ENCODE measurements at places on chromosomes 6 and 20. TPM values are rescaled to one million over a fixed set of nuclear protein-coding genes. Genes with fewer than 3 reads are reported as not detected.

The RBPJL gene
- not detected for total RNA-seq

The SLC17A2 gene
- not detected for total RNA-seq

DNA sequence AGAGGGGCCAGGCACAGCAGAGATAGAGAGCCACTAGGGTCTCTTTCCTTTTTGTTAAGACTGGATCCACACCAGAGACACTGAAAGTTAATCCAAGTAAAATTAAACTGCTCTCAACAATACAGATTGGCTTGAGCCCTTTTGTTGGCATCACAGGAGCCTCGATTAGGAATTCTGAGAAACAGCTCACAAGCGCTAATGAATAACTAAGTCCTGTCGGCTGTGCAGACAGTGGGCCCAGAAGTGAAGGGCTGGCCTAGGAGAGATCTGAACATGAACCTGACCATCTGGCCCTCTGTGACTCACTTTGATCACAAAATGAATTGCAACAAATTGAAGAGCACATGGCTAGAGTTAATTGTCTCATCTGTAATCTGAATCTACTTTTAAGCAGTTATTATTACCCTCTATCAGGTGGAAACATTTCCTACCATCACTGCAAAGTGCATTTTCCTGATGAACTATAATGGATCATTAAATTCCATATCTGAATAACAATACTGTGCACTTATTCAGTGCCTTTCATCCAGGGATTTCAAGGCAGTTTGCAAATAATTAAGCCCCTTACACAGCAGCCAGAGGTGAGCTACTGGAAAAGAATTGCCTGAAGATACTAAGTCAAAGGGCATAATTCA is 3.2 kb downstream of the BACH2 start:
- DNase-seq: no peak

- no peak for DNase-seq
Observed at GRCh38 chr20:57205606-57206219, 60.7 kb downstream of the BMP7 start.

DNA sequence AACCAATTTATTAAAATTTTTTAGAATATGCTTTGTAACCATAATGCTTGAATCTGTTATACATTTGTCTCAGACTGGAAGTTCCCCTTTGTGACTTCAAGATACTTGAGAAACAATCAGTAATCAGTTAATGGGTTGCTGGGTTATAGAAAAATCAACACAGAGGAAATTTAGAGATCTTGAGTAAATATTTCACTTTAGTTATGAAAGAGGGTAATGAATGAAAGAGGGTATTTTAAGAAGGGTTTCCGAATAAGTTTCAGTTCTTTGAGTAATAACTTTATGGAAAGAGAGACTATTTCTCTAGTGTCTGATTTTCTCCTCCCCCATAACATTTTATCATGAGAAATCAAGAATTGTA is 21.4 kb downstream of the ZFAND3 start:
- no peak for DNase-seq

GRCh38 chr20:51696304-51697071 is 71.7 kb downstream of the ATP9A start:
- DNase-seq: no peak

DNA sequence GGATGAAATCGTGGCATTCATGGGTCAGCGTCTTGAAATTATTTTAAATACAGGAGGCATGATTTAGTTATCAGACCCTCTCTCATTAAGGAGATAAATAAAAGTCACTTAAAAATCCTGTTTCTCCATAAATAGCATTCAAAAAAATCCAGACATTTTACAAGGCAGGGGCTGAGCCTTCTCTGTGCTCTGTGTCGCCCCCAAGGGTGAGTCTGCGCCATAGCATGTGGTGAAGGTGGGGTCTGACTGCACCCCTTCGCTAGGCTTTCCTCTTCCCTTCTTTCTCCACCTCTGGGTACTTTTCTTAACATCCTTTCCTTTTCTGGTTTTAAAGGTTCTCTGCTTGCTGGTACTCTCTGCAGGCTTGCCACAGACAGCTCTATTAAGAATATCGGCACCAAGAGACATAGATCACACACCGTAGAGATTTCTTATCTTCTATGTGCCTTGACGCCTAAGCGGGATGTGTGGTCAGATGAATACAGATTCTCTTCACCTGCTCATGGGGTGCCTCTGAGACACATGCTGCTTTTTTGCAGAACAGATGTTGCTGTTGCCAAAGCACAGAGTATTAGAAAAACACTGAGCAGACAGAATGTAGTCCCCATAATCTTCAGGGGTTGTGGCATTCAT is 20.1 kb upstream of the FAM209A start:
- peak; percentile 28 for DNase-seq

DNA sequence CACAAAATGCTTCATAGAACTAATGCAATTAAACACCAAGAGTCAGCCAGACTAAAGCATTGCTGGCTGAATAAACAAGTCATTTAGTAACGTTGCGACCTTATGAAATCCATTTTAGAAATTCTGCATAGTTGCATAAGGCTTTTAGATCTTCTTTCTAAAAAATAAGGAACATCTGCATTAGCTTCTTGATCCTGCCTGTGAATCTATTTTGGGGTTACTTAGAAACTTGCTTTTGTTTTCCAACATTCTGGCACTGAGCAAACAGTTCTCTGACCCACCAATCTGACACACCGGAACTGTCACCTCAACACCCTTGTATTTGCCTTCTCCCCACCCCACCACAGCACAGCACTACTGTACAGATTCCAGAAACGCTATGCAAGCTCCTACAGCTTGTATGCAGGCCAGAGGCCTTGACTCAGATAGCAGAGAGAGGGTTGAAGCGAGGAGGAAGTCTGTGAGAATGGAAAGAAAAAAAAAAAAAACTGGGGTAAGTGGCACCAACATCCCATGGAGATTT is 55.0 kb downstream of the KIF13A start:
- no peak for DNase-seq

DNA sequence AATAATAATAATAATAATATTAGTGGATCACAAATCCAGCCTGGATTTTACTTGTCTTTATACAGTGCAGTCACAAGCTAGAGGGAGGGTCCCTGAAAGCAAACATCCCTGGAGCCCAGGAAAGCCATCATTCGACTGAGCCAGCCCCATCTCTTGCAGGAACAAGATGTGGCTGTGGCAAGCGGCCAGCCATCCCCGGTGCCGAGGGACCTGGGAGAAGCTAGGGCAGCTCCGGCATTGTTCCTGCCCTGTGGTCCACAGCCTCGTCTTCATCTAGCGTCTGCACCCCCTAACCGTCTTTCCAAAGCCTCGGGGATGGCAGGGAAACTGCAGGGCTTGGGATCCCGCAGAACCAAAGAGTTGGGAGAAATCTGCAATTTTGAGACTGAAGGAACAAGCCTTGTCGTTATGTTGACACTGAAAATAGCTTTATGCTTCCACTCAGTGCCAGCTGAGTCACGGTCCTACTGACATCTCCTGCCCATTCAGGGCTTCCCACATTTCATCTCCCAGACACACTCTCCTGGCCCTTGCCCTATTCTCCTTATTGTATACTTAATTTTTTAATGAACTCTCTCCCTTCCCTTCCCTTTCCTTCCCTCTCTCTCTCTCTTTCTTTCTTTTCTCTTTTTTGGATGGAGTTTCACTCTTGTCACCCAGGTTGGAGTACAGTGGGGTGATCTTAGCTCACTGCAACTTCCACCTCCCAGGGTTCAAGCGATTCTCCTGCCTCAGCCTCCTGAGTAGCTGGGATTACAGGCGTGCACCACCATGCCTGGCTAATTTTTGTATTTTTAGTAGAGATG is 62.5 kb upstream of the ZNFX1 start:
- DNase-seq: no peak

GRCh38 chr6:52317841-52318581 is 33.5 kb upstream of the MCM3 start:
- no peak for DNase-seq

The BEND6 gene
- total RNA-seq: not detected

The ZBTB46 gene
- not detected for total RNA-seq

- DNase-seq: no peak
Observed at GRCh38 chr6:134980846-134981245, 30.9 kb upstream of the ALDH8A1 start.

The DEFB124 gene
- not detected for total RNA-seq

The FNDC1 gene
- total RNA-seq: not detected

Measured in activated CD8-positive, alpha-beta T cell treated with anti-CD3 and anti-CD28 coated beads, Interleukin-2, amount 10 ng/mL, durations not matched to agents 7 days and 5 days (primary cell).